ENCODE measurements at places on chromosomes 7 and 10.

DNA sequence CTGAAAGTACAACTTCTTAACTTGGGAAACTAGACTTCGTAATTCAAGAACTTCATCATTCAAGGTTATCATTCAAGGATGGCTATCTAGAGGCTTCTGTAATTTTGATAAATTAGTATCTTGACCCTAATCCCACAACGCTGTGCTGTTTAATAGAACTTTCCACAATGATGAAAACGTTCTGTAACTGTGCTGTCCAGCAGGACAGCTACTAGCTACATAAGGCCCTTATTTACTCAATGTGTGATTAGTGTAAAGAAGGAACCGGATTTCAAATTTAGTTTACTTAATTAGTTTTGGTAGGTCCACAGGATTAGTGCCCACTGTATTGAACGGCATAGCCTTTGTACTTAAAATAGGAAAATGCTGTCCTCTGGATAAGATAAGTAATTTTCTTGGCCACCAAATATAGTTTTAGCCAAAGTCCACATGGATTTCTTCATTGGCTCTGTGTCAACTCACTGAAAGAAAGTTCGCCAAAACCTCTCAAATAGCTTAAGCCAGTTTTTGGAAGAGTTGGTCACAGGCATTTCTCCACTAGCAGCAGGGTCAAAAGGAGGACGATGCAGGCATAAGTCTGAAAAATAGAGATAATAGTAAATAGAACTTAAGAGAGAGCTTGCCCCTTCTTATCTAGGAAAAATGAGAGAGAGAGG is 17.3 kb downstream of the DGKI start:
- DNase-seq: no peak

GRCh38 chr7:7385421-7385820 is 150.3 kb downstream of the COL28A1 start:
- no peak for DNase-seq

DNA sequence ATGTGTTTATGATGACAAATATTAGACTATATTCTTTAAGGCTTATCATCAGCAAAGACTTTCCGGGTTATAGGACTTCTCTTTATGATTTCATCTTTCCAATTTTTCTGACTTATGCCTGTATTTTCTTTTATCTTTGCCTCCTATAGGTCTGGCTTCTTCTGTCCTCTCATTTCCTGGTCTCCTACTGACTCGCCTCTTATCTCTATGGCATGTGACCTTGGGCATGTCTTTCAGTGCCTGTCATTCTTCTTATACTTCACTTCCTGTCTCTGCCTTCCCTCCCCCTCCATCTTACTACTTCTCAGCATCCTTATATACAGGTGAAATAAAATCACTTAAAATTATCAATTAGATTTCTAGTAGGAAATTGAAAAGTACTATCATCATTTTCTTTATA is 42.2 kb downstream of the PCDH15 start:
- DNase-seq: no peak

- no peak for DNase-seq
Measured at GRCh38 chr10:18157881-18158280, 17.7 kb downstream of the CACNB2 start.

- no peak for DNase-seq
Measured at GRCh38 chr10:126209451-126209850, 178.8 kb downstream of the ADAM12 start.
